Cardiac atrium fibroblast (primary cell): ENCODE measurements at places on chromosomes 7 and 10. TPM values are rescaled to one million over a fixed set of nuclear protein-coding genes. Genes with fewer than 3 reads are reported as not detected.

TYSND1 gene
- 12.1 and 19.9 TPM in 2 replicates for total RNA-seq

LDB3 gene
- 0.18 TPM in 1 of 2 replicates, not detected in the other for total RNA-seq

C1QL3 gene
- not detected in 2 replicates for total RNA-seq

OR2A7 gene
- total RNA-seq = not detected in 2 replicates

FAM241B gene
- not detected in 2 replicates for total RNA-seq

AKR1C4 gene
- total RNA-seq = not detected in 2 replicates

ERCC6 gene
- total RNA-seq = 35.4 and 58.8 TPM in 2 replicates
